ENCODE measurements at places on chromosomes 5 and 9. TPM values are rescaled to one million over a fixed set of nuclear protein-coding genes. Genes with fewer than 3 reads are reported as not detected.

Gene SLC36A2
- total RNA-seq, result not detected

- DNase-seq, result no peak
Measured at GRCh38 chr5:95704150-95704549, 21.4 kb upstream of the SPATA9 start.

DNA sequence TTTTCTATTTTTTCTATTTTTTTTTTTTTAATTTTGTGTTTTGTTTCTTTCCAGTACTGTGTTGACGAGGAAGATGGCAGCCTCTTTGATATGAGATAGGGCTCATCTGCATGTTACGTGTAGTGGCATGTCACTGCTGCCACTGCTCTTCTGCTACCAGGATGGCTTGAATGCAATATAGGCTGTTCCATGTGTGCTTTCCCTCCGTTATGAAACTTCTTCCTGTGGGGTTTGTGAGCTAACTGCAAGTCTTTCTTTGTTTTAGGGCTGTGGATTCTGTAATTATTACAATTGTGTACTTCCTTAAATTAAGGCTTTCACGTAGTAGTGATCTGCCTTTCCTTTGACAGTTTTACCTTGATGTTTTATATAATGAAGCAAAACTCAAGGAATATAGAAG lies 184.6 kb downstream of the KDM4C start:
- DNase-seq, result no peak

DNA sequence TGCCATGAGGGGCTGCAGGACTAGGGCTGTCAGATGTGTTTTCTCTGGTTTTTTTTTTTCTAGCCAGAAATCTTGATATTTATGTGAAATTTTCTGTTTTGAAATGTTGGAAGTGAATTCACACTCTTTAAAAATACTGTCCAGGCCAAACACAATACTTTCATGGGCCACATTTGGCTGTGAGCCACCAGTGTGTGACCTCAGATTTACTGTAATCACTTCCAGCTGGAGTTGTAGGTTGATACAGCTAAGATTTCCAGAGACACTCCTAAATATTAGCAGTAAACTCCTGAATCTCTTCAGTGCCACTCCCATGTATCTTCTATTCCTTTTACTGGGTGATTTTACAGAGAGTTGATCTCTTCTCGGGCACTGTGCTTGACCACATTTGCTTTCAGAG lies 92.2 kb upstream of the CKMT2 start:
- DNase-seq, result no peak

DNA sequence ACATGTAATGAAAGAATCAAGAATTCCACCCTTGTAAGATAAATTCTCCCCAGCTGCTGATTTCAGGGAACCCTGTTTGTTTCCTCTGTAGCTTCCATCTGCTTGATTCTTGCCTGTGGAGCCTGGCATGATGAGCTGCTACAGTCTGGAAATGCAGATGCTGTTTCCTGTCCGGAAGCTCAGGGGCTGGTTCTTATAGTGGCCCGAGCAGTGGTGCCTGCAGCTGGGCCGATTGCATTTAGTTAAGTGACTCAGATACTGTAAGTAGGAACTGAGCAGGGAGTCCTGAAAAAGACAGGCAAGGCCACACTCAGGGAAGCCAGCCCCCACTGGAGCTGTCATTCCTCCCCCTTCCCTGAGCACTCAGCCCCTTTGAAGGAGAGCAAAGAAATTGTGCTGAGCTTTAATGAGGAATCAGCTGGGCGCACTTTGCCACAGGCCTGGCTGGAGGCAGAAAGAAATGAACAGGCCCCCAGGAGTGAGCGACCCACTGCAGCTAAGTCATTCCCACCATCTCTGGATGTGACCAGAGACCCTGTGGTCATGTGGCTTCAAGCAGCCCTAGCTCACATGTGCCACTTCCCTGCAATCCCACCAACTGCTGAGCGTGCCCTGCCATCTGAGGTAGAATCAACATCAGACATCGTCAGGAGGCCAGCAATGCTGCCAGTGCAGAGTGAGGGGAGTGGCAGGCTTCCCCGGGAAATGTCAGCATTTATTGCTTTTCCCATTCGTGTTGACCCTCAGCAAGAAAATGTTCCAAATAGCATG lies 206.0 kb upstream of the WWC1 start:
- DNase-seq, result no peak

DNA sequence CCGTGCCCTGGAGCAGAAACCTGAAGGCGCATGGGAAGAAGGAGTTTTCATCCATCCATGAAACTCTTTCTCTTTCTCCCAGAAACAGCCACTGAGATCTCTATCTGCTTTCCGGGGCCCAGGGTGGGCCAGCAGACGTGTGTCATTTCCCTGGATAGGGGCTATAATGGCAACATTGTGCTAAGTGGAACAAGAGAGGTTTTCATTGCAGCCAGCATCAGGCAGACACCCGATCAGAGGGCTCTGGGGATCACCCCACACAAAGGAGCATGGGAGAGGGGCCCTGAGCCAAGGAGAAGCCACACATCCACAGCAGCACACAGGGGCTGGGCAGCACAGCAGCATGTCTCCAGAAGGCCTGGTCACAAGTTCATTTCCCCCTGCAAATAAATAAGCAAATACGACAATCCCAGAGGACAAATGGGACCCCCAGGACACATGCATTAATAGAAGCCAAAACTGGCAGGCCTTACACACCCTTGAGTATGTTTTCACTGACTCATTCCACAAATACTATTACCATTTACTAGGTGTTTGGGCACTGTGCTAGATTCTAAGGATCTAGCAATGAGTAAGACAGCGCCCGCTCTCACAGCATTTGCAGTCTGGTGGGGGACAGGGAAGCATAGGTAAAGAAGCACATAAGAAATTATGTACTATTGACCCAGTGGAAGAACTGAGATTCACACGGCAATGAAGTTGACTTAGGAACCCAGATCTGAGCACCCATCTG lies 4.3 kb upstream of the AFAP1L1 start:
- no peak for DNase-seq

GRCh38 chr9:70392189-70392588 lies 22.3 kb downstream of the KLF9 start:
- DNase-seq, result no peak

Gene ATOSB
- 8.6 TPM for total RNA-seq

Gene GPR21
- 2.3 TPM for total RNA-seq

- no peak for DNase-seq
Measured at GRCh38 chr5:88925692-88926490, 42.9 kb upstream of the MEF2C start.

Gene HMMR
- 0.11 TPM for total RNA-seq

Gene SLC27A6
- not detected for total RNA-seq

DNA sequence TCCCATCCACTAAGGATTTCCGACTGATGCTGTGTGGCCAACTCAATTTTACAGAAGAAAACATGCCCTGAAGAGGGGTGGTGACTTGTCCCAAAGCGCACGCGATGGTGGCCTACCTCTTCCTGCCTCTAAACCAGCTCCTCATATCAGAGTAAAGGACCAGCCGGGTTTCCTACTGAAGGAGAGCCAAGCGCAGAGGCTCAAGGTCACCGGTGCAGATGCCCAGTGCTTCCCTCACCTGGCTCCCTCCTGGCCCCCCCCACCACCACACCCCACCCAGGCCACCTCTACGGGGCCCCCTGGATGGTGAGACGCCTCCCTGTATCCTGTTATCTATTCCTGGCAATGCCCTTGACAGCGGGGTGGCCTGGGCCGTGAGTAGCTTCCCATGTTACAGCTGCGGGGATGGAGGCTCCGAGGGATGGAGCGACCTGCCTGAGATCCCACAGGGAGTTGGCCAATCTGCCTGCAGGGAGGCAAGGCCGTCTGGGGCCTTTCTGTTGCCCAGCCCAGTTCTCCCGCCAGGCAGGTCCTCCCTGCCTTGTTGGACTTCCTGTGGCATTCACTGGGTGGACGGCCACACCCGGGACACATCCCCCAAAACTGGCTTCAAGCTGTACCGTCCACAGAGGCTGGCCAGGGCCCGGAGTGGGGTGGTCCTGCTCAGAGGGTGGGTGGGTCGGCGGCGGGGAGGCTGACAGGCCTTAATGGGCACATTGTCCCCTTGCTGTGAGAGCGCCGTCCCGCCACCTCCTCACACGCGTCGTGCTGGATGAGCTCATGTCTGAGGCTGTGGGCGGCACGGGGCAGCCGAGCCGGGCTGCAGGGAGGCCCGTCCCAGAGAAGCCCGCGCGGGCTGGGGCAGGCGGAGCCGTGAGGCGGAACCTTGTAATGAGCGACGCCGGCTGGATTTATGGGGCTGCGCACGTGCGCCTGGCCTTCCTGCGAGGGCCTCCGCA lies 72.5 kb downstream of the MACROH2A1 start:
- DNase-seq, result no peak

DNA sequence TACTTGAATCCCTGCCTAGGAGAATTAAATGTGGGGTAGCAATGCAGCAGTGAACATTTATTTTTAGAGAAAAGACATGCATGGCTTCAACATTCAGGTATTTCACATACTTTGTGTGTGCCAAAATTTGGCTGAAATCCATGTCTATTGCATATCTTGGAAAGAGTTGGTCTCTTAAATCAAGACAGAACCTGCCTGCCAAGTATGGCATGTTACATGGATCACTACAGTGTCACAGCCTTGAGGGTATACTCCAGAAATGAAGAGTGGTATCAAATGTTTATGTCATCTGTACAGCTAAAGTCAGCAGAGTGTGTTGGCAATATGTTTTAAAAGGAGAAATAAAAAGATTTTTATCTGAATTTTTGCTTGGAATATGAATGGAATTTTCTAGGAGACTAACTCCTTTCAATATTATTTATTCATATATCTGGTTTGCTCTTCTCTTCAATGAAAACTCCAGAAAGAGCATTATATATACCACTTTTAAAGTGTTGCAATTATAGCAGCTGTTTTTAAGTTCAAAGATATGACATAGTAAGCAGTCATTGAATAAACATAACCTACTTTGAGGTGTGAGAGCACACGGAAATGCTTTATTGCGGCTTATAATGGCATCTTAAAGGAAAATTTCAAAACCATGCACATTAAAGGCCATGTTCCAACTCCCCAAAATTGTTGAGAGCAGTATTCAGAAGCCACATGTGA lies 95.4 kb upstream of the MINAR2 start:
- no peak for DNase-seq

DNA sequence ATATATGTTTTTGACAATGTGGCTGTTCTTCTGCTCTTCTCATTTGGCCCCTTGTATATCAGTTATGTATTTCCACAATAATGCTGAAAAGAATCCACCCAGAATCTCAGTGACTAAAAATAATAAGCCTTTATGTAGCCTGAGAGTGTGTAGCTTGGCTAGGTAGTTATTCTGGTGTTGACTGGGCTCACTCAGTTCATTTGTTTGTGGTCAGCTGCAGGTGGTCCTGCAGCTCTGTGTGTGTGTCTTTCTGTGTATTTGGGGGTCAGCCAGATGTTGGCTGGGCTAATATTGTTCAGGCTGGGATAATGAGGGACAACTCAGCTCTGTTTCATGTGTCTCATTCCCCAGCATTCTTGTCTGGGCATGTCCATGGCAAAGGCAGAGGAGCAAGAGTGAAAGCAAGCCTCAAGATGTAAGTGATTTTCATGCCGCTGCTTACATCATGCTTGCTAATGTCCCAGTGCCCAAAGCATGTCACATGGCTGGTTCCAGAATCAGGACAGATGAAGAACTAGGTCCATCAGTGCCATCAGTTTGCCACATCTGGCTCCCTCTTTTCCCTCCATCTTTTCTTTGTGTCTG lies 162.8 kb downstream of the KCTD16 start:
- DNase-seq, result no peak

Gene GPRIN1
- total RNA-seq, result 0.41 TPM

Gene LARP1
- total RNA-seq, result 152 TPM

Measured in CD4-positive, alpha-beta memory T cell (primary cell).